Stimulated activated CD4-positive, alpha-beta T cell treated with anti-CD3 and anti-CD28 coated beads, Interleukin-1b, Interleukin-23, amount 100 ng/mL, for 1 hour (primary cell): ENCODE measurements at places on chromosomes 7 and 10.

DNA sequence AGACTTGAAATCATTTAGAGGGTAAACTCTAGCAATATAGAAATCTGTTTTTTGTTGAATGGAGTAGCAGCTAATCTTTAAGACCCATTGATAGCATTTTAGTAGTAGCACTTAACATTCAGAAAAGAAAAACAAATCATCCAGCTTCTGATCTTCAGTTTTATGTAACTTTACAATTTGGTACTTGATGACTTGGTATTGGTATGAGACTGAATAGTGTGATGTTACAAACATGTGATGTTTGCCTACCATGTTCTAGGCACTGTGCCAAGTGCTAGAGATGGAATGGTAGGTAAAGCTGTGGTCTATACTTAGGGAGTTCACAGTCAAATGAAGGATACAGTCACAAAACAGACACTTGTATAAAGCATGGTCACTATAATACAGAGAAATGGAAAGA lies 21.3 kb downstream of the ZEB1 start:
- no peak for DNase-seq

GRCh38 chr7:123867225-123867624 lies 22.3 kb downstream of the HYAL4 start:
- DNase-seq: no peak

- DNase-seq: no peak
These were observed 93.3 kb upstream of the ELMO1 start for GRCh38 chr7:37541810-37542443.

DNA sequence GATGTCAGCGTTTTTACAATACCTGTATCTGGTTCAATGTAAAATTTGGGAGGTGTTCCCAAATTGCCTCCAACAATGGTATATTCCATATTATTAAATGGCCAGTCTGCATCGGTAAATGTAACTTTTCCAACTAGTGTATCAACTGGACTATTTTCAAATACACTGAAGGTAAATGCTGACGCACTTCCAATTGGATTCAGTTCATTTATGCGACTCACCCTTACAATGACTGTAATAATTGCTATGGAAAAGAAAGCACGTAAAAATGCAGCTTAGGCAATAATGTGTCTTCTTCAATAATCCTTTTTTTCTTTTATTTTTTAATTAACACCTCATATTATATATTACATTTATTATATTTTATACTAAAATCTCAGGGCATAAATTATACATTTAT lies 209.1 kb downstream of the HGF start:
- no peak for DNase-seq

- DNase-seq: no peak
These were observed 48.4 kb downstream of the UNC5B start for GRCh38 chr10:71260622-71261325.
